Stimulated activated CD8-positive, alpha-beta memory T cell treated with anti-CD3 and anti-CD28 coated beads, Interleukin-12 subunit alpha, Interleukin-12 subunit beta, amount 100 ng/mL, for 4 hours (primary cell): ENCODE measurements at places on chromosomes 12 and 14.

DNA sequence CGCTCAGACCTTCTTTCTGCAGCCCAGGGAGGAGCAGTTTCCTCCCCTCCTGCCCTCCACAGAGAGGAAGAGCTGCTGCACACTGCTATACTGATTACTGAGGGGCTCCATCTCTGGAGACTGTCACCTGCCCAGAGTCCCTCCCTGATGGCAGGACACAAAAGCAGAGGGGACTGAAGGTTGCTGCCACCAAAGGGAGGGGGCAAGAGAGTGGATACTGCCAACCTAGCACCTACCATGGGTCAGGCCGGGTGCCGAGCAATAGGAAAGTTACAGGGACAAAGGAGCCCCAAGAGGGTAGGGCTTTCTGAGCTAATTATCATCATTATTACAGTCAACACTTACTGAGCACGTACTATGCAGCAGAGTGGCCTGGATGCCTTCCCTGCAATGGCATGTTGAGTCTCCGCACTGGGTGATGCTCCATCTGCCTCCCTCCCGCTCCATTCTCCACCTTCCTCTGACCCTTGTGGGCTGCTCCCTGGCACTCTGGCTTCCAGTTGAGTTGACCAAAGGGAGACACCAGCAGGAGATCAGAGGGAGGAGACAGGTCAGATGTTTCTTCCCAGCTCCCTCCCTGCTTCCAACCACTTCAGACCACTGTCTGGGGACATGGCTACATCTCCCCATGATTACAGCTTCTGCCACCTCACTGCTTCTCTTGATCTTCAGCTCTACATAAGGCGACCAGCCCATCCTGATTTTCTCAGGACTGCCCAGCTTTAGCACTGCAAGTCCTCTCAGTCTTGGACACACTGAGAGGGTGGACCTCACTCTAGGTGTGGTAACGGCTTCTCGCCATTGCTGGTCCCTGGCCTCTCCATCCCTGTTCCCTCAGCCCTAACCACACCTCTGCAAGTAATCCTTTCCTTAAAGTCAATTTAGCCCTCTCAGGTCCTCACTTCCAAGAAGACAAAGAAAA lies 2.6 kb upstream of the KRT79 start:
- no peak for DNase-seq

- no peak for DNase-seq
Observed at GRCh38 chr14:23930742-23931141, 22.8 kb upstream of the DHRS4 start.

GRCh38 chr14:49017447-49017846 lies 568.7 kb downstream of the RPS29 start:
- DNase-seq: no peak

DNA sequence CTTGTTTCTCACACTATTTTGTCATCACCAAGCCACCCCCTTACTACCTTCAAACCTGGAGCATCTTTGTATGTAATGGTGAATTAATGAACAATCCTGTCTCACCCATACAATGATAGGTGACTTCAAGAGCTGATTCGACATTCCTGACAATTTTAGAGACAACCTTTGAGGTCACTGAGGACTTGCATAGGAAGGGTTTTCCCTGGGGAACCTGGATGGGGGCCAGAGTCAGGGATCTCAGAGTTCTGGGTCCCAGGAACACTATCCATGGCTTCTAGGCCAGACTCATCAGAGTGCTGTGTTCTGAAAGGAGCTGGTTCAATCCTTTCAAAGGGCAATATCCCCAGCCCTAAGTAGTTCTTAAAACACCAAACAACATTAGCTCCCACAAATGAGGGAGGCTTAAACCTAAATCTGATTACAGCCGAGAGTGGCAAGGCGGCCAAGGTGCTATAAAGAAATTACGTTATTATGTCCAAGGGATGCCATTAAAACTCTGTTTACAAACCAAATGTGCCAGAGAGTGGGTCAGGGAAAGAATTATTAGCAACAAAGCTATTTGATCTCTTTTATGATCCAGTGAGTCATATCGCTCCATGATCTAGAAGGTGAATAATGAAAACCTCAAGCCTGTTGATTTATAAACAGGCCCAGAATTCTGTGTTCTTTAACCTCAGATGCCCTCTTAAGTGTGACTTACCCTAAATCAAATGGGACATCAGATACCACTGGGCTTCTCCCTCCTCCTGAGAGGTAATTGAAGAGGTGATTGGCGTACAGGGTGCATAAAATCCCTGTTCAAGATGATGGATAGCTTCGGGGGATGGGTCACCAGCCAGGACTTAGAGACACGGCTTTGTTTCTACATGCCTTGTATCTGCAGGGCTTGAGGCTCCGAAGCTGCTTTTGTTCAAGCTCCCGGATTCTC lies 230.2 kb upstream of the TBX3 start:
- no peak for DNase-seq

DNA sequence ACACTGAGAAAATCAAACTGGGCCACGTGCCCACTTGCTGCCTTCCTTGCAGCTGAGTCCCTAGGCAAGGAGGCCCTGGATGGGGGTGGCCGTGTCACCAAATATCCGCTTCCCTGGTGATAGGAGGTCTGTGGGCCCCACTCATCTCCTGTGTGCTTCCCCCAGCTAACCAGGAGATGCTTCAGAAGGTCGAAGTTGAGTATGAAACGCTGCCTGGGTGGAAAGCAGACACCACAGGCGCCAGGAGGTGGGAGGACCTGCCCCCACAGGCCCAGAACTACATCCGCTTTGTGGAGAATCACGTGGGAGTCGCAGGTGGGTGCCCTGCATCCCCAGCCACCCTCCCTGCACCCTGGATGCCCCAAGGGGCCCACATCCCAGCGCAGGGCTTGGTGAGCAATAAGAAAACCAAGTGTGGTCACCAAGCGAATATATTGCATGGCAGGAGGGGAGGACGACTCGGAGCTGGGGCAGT lies 6.8 kb upstream of the SIVA1 start:
- DNase-seq: no peak

- no peak for DNase-seq
Observed at GRCh38 chr12:15603474-15604085, 185.6 kb downstream of the EPS8 start.

- DNase-seq: no peak
Observed at GRCh38 chr12:47102845-47103651, 23.3 kb upstream of the AMIGO2 start.

- DNase-seq: no peak
Observed at GRCh38 chr12:57726151-57726883, 12.2 kb downstream of the AGAP2 start.

GRCh38 chr14:22112004-22112403 lies 438.4 kb upstream of the OR4E1 start:
- DNase-seq: no peak

- DNase-seq: peak; percentile 39
Observed at GRCh38 chr12:45730348-45731189, 1.1 kb downstream of the ARID2 start.

GRCh38 chr12:114674251-114675047 lies 9.5 kb downstream of the TBX3 start:
- DNase-seq: no peak

DNA sequence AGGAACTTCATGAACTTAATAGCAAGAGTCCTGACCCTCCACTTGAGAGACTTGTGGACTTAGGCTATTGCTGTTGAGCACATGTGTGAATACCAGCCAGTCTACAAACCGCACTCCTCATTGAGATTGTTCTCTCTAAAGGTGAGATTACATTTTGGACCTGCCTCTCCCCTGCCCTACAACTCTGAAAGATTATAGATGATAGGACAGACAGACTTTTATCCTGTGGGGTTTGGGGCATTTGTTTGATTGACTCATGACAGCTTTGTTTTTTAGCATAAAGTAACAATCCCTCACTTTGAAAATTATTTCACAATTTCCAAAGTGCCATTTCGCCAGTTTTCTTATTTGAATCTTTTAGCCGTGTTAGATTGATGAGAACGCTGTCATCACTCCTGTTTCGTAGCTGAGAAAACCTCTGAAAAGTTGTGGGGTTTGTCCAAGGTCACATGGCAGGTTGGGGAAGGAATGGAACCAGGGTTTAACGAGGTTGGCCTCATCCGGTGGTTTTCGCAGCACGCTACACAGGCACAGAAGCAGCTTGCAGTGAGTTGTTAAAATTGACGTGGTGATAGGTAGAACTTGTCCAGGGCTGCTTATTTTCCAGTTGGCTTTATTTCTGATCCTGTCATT lies 836 bp downstream of the EVL start:
- DNase-seq: peak; percentile 65

GRCh38 chr12:91846466-91847055 lies 299.1 kb downstream of the BTG1 start:
- no peak for DNase-seq

DNA sequence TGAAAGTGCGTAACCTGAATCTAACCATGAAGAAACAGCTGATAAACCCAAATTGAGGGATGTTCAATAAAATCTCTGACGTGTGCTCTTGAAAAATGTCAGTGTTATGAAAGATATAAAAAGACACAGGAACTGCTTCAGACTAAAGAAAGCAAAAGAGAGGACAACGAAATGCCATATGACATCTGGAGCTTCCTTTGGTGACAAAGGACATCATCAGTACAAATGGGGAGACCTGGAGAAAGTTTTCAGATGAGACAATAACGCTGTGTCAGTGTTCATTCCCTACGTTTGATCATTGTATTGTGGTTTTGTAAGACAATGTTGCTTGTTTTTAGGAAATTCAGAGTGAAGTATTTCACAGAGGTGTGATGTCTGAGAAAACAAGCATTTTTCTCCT lies 125.9 kb upstream of the MAP1LC3B2 start:
- no peak for DNase-seq

- no peak for DNase-seq
Observed at GRCh38 chr12:95083938-95084337, 10.5 kb upstream of the NR2C1 start.

DNA sequence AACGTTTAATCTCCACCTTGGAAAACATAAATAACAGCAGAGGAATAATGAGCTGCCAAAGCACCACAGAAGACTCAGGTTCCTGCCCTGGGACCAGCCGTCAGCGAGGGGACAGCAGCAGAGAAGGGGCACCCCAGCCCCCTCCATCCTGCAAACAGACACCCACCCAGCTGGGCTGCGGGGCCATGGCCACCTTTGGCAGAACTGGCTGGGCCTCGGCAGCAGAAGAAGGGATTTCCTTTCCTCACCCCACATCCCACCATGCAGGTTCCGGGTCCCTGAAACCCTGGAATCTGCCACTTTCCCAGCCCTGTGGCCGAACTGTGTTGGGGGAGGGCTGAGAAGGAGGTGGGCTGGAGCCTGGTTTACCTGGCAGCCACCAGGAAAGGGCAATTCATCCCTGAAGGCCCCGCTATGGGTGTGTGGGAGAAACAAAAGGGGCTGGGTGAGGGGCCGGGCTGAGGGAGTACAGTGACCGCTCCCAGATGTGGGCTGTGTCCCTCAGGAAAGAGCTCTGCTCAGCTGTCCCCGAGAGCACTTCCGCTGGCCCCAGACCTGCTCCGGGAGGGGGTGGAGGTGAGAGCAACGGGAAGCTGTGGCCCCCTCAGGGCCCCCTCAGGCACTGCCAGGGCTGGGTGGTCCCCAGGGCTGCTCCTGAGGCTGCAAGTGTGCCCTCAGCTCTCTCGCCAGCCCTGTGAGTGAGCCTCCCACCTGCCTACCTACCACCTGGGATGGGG lies 3.8 kb downstream of the PGF start:
- no peak for DNase-seq

DNA sequence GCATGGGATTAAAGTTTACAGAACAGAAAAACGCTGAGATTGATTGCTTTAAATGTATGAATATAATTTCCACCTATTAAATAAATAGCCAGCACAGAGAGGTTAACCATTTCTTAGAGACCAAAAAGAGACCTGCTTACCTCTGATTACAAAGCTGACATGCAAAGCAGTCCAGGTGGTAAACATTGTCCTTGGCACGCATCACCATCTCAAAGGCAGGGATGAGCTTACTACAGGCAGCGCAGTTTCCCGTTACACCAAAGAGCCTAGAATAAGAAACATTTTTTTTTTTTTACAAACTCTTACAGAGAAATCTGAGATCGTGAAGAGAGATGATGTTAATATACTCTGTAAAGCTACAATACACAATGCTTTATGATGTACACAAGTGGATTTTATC lies 45.7 kb downstream of the LMO3 start:
- no peak for DNase-seq

DNA sequence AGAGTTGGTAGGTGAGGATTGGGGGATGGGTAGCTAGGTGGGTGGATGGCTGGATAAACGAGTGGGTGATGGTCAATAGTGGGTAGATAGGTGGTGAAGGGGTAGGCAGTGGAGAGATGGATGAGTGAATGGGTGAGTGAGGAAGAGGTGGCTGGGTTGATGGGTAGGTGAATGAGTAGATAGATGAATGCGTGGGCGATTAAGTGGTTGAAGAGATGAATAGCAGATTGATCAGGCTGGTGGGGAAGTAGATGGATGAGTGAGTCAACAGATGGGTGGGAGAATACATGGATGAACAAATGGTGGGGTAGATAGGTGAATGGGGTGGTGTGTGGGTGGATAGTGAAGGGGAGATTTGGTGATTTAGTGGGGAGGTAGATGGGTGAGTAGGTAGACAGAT lies 51.1 kb downstream of the SYNE3 start:
- DNase-seq: no peak

- DNase-seq: peak; percentile 8
Observed at GRCh38 chr14:75709207-75709812, 48.3 kb downstream of the TTLL5 start.

GRCh38 chr14:52012635-52013034 lies 23.3 kb downstream of the RTRAF start:
- DNase-seq: no peak

- DNase-seq: no peak
Observed at GRCh38 chr12:111068290-111068689, 147.9 kb upstream of the MYL2 start.

- no peak for DNase-seq
Observed at GRCh38 chr14:72916174-72916573, 10.1 kb upstream of the DCAF4 start.

DNA sequence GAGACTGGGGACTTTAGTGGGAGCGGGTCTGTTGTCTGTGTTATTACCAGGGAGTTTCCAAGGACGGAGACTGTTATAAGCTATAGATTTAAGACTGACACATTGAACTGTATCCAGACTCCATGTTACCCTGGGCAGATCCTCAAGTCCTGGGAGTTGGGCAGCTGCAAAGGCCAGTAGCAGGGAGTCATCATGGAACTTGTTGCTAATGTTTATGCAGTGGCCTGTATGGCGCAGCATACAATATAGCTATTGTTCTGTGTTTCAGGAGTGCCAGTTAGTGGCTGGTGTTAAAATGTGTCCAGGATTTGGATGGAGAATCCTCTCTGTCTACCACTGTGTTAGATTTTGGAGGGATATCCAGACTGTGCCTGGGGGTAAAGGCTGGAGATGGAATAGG lies 31.7 kb downstream of the SMOC1 start:
- DNase-seq: no peak

GRCh38 chr12:1936406-1937320 lies 18.2 kb upstream of the CACNA2D4 start:
- no peak for DNase-seq

DNA sequence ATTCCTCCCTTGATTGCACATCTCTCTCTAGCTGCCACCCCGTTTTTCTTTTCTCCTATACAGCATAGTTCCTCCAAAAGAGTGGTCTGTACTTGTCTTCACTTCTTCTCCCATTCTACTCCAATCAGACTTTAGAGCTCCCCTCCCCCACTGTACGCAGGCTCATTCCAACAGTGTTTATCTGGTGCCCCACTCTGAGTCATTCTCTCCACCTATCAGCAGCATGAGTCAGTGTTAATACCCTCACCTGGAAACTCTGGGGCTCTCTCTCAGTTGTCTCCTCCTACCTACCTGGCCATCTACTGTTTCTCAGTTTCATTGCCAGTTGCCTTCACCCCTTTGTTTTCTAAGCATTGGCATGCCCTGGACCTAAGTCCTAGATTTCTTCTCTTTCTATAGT lies 175.1 kb upstream of the ARHGAP5 start:
- no peak for DNase-seq
